WTC11 (cell line): ENCODE measurements at places on chromosomes 7 and 10. TPM values are rescaled to one million over a fixed set of nuclear protein-coding genes. Genes with fewer than 3 reads are reported as not detected.

DNA sequence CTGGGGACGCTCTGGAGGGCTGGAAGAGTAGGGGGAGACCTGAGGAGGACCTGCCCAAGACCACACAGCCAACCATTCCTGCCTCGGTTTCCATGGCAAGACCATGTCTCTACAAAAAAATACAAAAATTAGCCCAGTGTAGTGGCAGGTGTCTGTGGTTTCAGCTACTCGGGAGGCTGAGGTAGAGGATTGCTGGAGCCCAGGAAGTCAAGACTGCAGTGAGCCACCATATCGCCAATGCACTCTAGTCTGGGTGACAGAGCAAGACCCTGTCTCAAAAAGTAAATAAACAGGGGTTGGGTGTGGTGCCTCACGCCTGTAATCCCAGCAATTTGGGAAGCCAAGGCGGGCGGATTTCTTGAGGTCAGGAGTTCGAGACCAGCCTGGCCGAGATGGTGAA lies 48.7 kb downstream of the CLIP2 start:
- H3K27me3 ChIP-seq: no peaks in the 10 kb centered on the region
- no peaks in the 10 kb centered on the region for H3K4me1 ChIP-seq
- no peak overlapping the region for H3K4me3 ChIP-seq
- H3K27ac ChIP-seq: no peak overlapping the region
- peaks cover 7% of the 10 kb centered on the region for H3K36me3 ChIP-seq
- DNase-seq: no peak

Gene UBN2
- total RNA-seq: 32.9 to 39.0 TPM (median 33.1 TPM) in 3 replicates

Gene SVOPL
- 1.9 to 2.7 TPM (median 2.2 TPM) in 3 replicates for total RNA-seq

Gene PPP1R3C
- total RNA-seq: 1.5 to 3.3 TPM (median 2.8 TPM) in 3 replicates

Gene PLOD3
- 45.3 to 48.3 TPM (median 48.1 TPM) in 3 replicates for total RNA-seq

Gene ATRNL1
- 25.0 to 28.7 TPM (median 26.7 TPM) in 3 replicates for total RNA-seq

GRCh38 chr7:75639886-75640190 lies 98.9 kb downstream of the HIP1 start:
- DNase-seq: no peak
- H3K36me3 ChIP-seq: peaks cover 7% of the 10 kb centered on the region
- no peaks in the 10 kb centered on the region for H3K27me3 ChIP-seq
- H3K4me1 ChIP-seq: peaks cover 49% of the 10 kb centered on the region
- peak overlapping the region; percentile 91 for H3K4me3 ChIP-seq
- H3K27ac ChIP-seq: peak overlapping the region; percentile 100

- H3K27ac ChIP-seq: peak overlapping the region; percentile 68; the same call in 1 of the 2 replicates
- peaks cover 20% of the 10 kb centered on the region for H3K36me3 ChIP-seq
Observed at GRCh38 chr10:75021379-75022249, 89.8 kb upstream of the SAMD8 start.

DNA sequence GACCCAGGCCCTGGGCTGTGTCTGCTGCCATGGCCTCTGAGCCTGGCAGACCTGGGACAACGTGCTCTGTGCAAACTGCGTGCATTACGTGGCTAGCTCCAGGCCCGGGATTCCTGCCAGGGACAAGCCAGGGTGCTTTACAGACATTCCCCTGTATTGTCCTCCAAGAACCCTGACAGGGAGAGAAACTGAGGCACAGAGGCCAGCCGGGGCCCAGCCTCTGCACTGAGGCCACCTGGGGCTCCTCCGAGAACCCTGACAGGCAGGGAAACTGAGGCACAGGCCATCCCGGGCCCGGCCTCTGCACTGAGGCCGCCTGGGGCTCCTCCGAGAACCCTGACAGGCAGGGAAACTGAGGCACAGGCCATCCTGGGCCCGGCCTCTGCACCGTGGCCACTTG lies 64.9 kb downstream of the CFAP46 start:
- no peak overlapping the region for H3K4me3 ChIP-seq
- no peak overlapping the region for H3K27ac ChIP-seq
- no peaks in the 10 kb centered on the region for H3K27me3 ChIP-seq
- H3K36me3 ChIP-seq: peaks cover 12% of the 10 kb centered on the region
- DNase-seq: no peak

GRCh38 chr7:32164341-32164996 lies 94.3 kb upstream of the PDE1C start:
- no peak overlapping the region for H3K27ac ChIP-seq
- no peaks in the 10 kb centered on the region for H3K36me3 ChIP-seq
- peaks cover 23% of the 10 kb centered on the region for H3K27me3 ChIP-seq
- no peaks in the 10 kb centered on the region for H3K4me1 ChIP-seq
- peak; percentile 28 for DNase-seq
- H3K4me3 ChIP-seq: no peak overlapping the region

Gene PTER
- 7.4 to 9.3 TPM (median 7.9 TPM) in 3 replicates for total RNA-seq

GRCh38 chr7:65239707-65240352 lies 133.8 kb upstream of the ZNF92 start:
- DNase-seq: peak; percentile 68
- H3K27me3 ChIP-seq: peaks cover 31% of the 10 kb centered on the region
- no peak overlapping the region for H3K27ac ChIP-seq
- H3K4me3 ChIP-seq: peak overlapping the region; percentile 68

Gene GFRA1
- total RNA-seq: 4.4 to 6.1 TPM (median 5.1 TPM) in 3 replicates

GRCh38 chr7:66699998-66700397 lies 40.5 kb upstream of the RABGEF1 start:
- H3K36me3 ChIP-seq: no peaks in the 10 kb centered on the region
- H3K27ac ChIP-seq: no peak overlapping the region
- no peaks in the 10 kb centered on the region; the same call in 1 of the 2 replicates for H3K4me1 ChIP-seq
- H3K27me3 ChIP-seq: no peaks in the 10 kb centered on the region
- H3K4me3 ChIP-seq: no peak overlapping the region

- no peak for DNase-seq
- H3K27me3 ChIP-seq: no peaks in the 10 kb centered on the region; the same call in 1 of the 2 replicates
- no peak overlapping the region for H3K27ac ChIP-seq
- H3K4me3 ChIP-seq: no peak overlapping the region
- peaks cover 5% of the 10 kb centered on the region; the same call in 1 of the 2 replicates for H3K4me1 ChIP-seq
- no peaks in the 10 kb centered on the region for H3K36me3 ChIP-seq
Observed at GRCh38 chr10:24982319-24983112, 30.1 kb upstream of the PRTFDC1 start.

Gene PPP1R3A
- total RNA-seq: 0.07 TPM in 1 of 3 replicates, not detected in the others

- no peak overlapping the region for H3K4me3 ChIP-seq
- DNase-seq: no peak
- peaks cover 6% of the 10 kb centered on the region for H3K36me3 ChIP-seq
Observed at GRCh38 chr7:4056552-4057288, 625.4 kb upstream of the FOXK1 start.

- no peak overlapping the region for H3K4me3 ChIP-seq
- no peak for DNase-seq
- peaks cover 77% of the 10 kb centered on the region for H3K4me1 ChIP-seq
- H3K36me3 ChIP-seq: no peaks in the 10 kb centered on the region
- no peaks in the 10 kb centered on the region for H3K27me3 ChIP-seq
Observed at GRCh38 chr10:51255381-51255780, 181.1 kb downstream of the PRKG1 start.

GRCh38 chr10:111175787-111176186 lies 99.0 kb downstream of the ADRA2A start:
- no peaks in the 10 kb centered on the region for H3K36me3 ChIP-seq
- DNase-seq: no peak
- no peak overlapping the region for H3K27ac ChIP-seq
- H3K4me3 ChIP-seq: no peak overlapping the region
- H3K4me1 ChIP-seq: no peaks in the 10 kb centered on the region
- H3K27me3 ChIP-seq: no peaks in the 10 kb centered on the region
